ENCODE measurements at places on chromosomes 13 and 19. TPM values are rescaled to one million over a fixed set of nuclear protein-coding genes. Genes with fewer than 3 reads are reported as not detected.
A peak's percentile ranks its signal among the peaks of the same experiment; 100 is the strongest.

- no peak for DNase-seq
Measured at GRCh38 chr19:53912653-53913052, 3.6 kb downstream of the CACNG7 start.

GRCh38 chr19:4877753-4878490 lies 10.5 kb upstream of the PLIN3 start:
- no peak for DNase-seq

DNA sequence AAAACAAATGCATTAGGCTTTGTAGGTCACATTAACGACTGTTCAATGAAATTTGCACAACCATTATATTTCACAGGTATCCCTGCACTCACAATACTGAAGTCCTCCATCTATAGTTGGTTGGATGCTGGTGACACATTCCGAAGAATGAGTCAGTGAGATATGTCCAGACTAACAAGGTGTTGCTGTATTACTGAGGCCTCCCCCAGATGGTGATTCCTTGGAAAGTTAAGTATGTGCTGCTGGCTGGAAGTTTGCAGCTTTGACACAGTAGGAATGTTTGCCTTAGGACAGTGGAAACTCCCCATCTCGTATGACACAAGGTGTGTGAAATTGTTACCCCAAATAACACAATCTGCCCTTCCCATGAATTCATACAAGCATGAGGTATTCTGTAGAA lies 46.6 kb downstream of the FGF14 start:
- no peak for DNase-seq

DNA sequence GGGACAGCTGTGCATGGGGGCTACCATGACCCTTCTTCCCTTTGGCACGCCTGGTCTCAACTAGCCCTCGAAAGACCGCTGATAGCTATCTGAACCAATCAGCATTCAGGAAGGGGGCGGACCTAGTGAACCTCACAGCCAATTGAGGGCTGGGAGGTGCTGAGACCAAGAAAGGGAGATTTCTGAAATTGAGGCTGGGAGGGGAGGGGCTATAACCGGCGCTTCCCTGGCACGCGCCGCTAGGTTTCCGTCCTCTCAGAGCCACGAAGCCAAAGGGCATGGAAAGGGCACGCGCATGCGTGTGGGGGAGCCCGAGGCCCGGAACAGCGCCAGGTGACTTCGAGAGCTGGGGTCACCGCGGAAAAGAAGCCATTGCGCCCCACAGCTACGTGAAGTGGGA lies 4.2 kb upstream of the PAFAH1B3 start:
- no peak for DNase-seq

FGF21 gene
- not detected for polyA plus RNA-seq

GRCh38 chr19:48181505-48181904 lies 11.0 kb downstream of the ZSWIM9 start:
- DNase-seq: no peak

TBC1D4 gene
- 123 TPM for polyA plus RNA-seq

DNA sequence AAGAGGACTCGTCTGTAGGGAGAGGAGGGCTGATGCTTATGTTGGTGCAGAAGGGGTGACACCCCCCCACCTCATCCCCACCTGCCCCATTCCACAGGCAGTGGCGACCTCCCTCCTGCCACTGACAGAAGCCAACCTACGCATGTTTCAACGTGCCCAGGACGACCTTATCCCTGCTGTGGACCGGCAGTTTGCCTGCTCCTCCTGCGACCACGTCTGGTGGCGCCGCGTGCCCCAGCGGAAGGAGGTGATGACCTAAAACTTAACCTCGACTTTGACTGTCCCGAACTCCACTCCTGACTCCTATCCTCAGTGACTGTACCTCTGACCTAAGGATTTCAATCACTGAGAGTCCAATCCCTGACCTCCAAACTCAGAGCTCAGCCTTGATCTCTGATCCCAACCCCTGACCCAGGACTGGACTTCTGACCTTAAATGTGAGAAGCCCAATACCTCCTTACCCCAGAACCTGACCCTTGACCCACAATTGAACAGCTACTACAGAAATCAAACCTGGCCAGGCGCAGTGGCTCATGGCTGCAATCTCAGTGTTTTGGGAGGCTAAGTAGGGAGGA lies 3.8 kb downstream of the SHFL start:
- DNase-seq: no peak

DNA sequence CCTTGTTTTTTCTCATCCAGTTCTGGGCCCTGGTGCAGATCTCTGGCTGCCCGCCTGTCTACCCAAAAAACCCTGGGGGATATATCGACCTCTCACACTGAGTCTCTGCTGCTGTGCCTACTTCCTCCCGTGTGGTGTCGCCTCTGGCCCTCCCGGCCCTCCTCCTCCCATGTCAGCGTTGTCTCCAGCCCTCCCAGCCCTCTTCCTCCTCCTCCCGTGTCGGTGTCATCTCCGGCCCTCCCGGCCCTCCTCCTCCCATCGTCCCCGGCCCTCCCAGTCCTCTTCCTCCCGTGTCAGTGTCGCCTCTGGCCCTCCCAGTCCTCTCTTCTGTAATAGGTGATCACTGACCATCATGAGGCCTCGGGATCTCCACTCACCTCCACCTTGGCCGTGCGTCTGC lies 81.8 kb downstream of the GPR12 start:
- no peak for DNase-seq

- DNase-seq: no peak
Measured at GRCh38 chr13:44188257-44188656, 185.4 kb upstream of the SERP2 start.

DNA sequence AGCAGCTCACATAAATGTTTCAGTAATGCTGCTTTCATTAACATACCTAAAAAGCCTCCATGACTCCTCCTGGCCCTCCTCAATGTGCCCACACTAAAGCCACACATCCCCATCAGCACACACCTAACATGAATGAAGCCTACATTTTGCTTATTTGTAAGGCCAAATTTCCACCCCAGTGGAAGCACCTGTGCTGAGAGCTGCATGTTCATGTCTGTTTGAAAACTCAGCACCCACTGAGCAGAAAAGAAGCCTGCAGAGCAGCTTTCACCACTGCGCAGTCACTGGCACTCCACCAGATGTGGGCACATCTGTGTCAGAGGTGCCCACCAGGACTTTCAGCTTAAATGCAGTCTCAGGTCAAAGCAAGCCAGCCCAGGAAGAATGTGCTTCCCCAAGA lies 93.5 kb downstream of the FOXO1 start:
- DNase-seq: no peak

DNA sequence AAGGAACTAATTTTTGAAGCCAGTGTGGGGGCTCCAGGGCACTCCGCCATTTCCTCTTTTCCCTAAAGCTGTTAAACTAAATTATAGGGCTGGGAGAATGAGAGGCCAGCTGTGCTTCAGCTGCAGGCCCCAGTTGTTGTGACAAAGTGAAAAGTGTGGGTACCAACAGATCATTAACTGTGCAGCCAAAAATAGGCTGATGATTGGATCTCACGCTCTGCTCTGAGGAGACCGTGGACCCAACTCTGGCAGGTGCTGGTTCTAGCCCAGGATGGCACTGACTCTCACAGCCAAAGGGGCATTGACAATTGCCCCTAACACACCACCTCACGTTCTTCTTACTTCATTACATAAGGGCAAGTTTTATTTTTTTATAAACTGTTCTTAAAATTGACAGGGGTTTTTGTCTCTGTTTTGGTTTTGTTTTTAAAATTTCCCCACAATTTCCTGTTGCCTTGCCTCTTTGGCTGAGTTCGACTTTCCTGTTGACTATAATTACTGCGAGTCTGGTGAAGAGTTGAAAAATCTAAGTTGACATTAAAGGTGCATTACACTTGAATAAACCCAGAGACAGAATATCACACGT lies 391.0 kb downstream of the FGF9 start:
- DNase-seq: peak; percentile 76

GRCh38 chr19:10692673-10693264 lies 8.5 kb upstream of the QTRT1 start:
- no peak for DNase-seq

DIAPH3 gene
- 0.09 TPM for polyA plus RNA-seq

- DNase-seq: peak; percentile 32
Measured at GRCh38 chr13:77810430-77810829, 108.2 kb downstream of the EDNRB start.
